ENCODE measurements at places on chromosomes 3 and 15. TPM values are rescaled to one million over a fixed set of nuclear protein-coding genes. Genes with fewer than 3 reads are reported as not detected.

DNA sequence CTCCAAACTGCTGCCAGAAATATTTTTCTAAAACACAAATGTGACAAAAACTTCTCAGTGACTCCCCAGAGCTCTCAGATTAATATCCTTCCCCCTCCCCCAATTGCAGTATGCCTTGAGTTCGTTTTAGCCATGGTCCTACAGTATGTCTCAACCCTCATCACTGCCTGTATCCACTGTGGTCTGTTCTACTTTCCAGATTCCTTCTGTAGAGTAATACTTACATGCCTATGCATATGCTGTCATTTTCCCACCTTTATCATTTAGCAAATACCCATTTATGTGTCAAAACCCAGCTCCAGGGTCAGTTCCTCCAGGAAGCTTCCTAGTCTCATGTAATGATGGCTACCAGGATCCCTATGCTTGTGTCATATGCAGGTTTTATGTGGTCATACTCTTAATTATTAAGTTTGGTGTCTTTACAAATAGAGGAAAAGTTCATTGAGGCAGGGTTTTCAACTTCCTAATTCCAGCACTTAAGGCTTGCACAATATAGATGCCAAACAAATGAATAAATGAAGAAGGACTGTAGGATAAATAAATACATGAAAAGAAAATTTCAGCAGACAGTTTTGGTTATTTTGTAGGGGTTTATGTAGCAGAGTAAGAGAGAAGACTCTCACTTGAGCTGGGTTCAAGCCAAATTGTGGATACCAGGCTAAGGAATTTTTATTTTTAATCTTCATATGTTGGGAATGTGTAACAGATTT lies 170.8 kb downstream of the ALCAM start:
- H3K36me3 ChIP-seq = no peaks in the 10 kb centered on the region
- H3K4me3 ChIP-seq = no peak overlapping the region
- H3K27me3 ChIP-seq = no peaks in the 10 kb centered on the region

- H3K27me3 ChIP-seq = no peaks in the 10 kb centered on the region
- peaks cover 13% of the 10 kb centered on the region for H3K36me3 ChIP-seq
- DNase-seq = no peak
- no peaks in the 10 kb centered on the region for H3K4me1 ChIP-seq
- no peak overlapping the region for H3K4me3 ChIP-seq
These were observed 370.3 kb upstream of the TPM1 start for GRCh38 chr15:62672268-62672667.

- H3K27ac ChIP-seq = no peak overlapping the region
- no peaks in the 10 kb centered on the region for H3K36me3 ChIP-seq
- H3K27me3 ChIP-seq = no peaks in the 10 kb centered on the region
- DNase-seq = peak; percentile 36
These were observed 54.5 kb upstream of the GOLGA6B start for GRCh38 chr15:72599855-72600464.

- H3K4me3 ChIP-seq = no peak overlapping the region
- H3K27me3 ChIP-seq = no peaks in the 10 kb centered on the region
These were observed 185.7 kb upstream of the TBL1XR1 start for GRCh38 chr3:177382944-177383343.

DNA sequence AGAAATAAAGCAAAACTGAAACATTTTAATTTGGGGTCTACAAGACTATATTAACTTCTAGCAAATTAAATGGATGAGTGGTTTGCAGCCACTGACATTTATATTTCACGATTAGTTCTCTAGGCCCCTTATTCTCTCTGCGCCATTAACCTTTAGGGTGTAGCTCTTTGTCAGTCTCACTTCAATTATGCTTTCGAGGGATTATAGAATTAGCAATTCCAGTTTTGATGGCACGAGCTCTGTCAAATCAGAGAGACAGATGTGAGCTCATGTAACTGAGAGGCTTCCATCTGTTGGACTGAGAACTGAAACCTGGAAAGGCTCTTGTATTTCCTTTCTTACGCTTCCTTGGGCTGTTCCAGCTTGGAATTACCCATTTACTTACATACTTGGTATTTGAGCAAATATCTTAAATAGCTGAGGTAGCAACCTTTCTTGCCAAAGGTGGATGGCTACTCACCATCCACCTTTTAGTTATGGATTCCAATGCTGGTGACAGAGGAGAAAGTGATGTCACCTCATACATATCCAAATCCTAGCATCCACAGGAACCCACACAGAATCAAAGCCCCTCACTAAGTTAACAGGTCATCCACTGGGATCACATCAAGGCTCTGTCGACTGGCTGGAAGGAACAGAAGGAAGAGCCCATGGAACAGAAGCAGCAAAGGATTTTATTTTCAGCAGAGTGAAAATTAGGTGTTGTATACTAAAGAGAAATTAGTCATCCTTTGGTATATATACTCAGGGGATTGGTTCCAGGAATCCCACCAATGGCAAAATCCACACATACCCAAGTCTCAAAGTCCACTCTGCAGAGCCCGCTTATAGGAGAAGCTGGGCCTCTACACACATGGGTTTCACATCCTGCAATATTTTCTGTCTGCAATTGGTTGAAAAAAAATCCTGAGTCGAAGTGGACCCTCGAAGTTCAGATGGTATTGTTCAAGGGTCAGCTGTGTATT lies 20.8 kb downstream of the VGLL4 start:
- DNase-seq = no peak
- H3K27me3 ChIP-seq = no peaks in the 10 kb centered on the region
- H3K36me3 ChIP-seq = peaks cover 4% of the 10 kb centered on the region
- peaks cover 17% of the 10 kb centered on the region for H3K4me1 ChIP-seq
- H3K4me3 ChIP-seq = no peak overlapping the region

DNA sequence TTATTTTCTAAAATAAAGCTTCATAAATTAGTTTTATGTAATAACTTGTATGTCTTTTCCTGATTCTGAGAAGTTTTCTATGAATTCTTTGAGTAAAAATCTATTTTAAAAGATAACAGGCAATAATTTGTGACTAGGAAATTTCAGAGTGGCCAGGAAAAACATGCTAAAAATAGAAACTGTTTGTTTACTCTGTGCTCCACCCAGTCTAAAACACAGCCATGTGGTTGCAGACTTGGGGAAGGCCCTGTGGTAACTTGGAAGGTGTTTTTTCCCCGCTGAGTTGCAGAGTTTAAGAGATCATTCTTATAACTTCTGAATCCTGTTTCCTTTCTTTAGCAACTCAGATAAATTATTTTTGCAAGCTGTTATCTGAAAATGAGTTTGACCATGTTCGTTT lies 21.9 kb downstream of the PLCL2 start:
- H3K4me1 ChIP-seq = no peaks in the 10 kb centered on the region
- H3K27ac ChIP-seq = no peak overlapping the region
- no peaks in the 10 kb centered on the region for H3K27me3 ChIP-seq

DNA sequence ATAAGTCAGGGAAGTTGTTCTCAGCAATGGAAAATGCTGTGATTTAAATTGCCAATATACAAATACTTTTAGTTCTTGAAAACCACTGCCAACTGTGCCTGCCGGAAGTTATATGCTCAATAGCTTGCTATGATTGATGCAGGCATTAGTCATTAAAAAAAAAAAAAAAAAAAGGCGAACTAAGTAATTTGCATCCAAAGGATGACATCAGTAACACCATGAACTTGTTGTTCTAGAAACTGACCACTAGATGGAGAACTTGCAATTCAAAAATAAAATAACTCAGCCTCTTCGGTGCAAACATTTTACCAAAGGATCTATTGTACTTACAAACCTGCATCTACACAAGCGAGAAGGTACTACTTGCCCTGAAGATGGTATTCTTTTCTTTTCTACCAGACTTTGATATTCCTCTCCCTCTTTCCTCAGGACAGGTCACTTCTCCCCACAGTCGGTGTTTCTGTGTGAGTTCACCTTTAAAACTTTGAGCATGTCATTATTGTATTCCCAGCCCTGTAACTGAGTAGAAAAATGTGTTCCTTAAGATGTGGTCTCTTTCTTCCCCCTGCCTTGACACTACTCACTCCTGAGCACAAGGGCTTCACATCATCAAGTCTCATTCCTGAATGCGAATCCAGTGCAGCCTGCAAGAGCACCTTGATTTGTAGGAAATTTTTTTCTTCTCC lies 115.0 kb upstream of the VEPH1 start:
- H3K27ac ChIP-seq = no peak overlapping the region
- peak; percentile 83 for DNase-seq
- H3K27me3 ChIP-seq = no peaks in the 10 kb centered on the region
- no peaks in the 10 kb centered on the region for H3K4me1 ChIP-seq
- H3K36me3 ChIP-seq = no peaks in the 10 kb centered on the region

DNA sequence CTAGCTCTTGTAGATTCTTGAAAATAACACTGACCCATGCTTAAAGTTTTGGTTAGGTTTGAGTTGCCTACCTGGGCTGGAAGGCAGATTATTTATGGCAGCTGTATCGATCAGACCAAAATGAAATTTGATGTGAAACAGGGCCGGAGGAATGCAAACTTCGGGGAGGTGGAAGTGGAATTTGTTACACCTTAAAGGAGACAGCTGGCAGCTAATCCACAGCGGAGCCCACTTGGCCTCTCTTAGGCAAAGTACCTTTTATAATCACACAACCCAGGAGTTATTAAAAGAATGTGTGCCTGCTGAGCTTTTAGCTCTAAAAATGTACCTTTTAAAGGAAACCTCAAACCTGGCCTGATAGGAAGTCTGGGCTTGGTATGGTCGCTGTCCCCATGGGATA lies 250.9 kb upstream of the TPM1 start:
- H3K36me3 ChIP-seq = peaks cover 15% of the 10 kb centered on the region
- no peak overlapping the region for H3K4me3 ChIP-seq
- H3K4me1 ChIP-seq = peaks cover 43% of the 10 kb centered on the region
- no peaks in the 10 kb centered on the region for H3K27me3 ChIP-seq
- no peak for DNase-seq
- no peak overlapping the region for H3K27ac ChIP-seq

- no peak overlapping the region for H3K4me3 ChIP-seq
- DNase-seq = no peak
- no peak overlapping the region for H3K27ac ChIP-seq
- peaks cover 23% of the 10 kb centered on the region for H3K36me3 ChIP-seq
These were observed 84.3 kb downstream of the TTBK2 start for GRCh38 chr15:42836251-42836650.

DNA sequence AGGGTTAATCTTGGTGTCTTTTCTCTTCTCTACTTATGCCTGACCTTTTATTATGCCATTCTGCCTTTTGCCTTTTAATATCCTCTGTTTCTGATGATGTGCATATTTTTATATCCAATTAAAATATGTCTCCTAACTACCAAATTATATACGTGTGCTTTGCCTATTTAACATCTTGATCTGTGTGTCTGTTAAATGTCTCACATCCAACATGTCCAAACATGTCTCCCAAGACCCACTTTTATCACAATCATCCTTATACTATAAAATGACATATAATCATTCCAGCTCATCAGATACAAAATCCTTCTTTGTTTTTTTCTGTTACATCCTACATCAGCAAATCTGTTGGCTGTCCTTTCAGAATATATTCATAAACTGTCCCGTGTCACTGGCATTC lies 539.5 kb downstream of the ZPLD1 start:
- H3K27ac ChIP-seq = no peak overlapping the region
- no peak overlapping the region for H3K4me3 ChIP-seq
- no peak for DNase-seq

DNA sequence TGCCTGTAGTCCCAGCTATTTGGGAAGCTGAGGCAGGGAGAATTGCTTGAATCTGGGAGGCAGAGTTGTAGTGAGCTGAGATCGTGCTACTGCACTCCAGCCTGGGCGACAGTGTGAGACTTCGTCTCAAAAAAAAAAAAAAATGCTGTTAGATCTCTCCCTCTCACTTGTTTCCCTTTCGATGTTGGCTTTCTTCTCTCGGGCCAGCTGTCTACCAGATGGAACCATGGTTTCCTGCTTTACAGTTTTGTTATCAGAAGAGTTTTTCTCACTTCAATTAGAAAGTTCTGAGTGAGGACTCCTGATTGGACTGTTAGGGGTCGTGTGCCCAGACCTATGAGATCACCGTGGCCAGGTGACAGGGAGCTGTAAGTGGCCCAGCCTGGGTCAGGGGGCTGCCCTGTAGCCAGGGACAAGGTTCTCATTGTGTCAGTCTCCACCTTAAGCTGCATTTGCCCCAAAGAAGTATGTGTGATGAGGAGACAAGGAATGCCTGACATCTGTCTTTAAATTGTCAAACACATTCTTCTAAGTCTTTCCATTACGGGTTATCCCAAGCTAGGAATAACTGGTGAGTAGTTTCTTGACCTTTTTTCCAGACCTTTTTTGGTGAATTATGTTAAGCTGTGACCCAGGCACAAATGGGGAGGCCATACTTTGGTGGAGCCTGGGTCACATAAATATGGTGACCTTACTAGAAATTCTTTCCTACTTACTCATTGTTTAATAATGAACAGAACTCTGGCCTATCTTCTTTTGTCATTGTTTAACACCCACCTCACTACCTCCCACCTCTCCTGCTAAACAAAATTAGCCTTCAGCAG lies 25.2 kb downstream of the SNAPC5 start:
- H3K4me3 ChIP-seq = no peak overlapping the region
- no peaks in the 10 kb centered on the region for H3K27me3 ChIP-seq
- peaks cover 2% of the 10 kb centered on the region for H3K4me1 ChIP-seq
- DNase-seq = no peak
- H3K27ac ChIP-seq = peak overlapping the region; percentile 67
- no peaks in the 10 kb centered on the region for H3K36me3 ChIP-seq

- H3K36me3 ChIP-seq = no peaks in the 10 kb centered on the region
- no peaks in the 10 kb centered on the region for H3K4me1 ChIP-seq
- H3K4me3 ChIP-seq = no peak overlapping the region
These were observed 193.6 kb downstream of the UBE2E2 start for GRCh38 chr3:23396746-23397145.

- H3K27me3 ChIP-seq = no peaks in the 10 kb centered on the region
- DNase-seq = peak; percentile 79
- H3K27ac ChIP-seq = peak overlapping the region; percentile 19
- peaks cover 3% of the 10 kb centered on the region for H3K36me3 ChIP-seq
- H3K4me3 ChIP-seq = no peak overlapping the region
- H3K4me1 ChIP-seq = peaks cover 19% of the 10 kb centered on the region
These were observed 54.6 kb upstream of the MYZAP start for GRCh38 chr15:57537072-57537471.

- no peak overlapping the region for H3K4me3 ChIP-seq
- DNase-seq = no peak
- H3K27me3 ChIP-seq = no peaks in the 10 kb centered on the region
- no peak overlapping the region for H3K27ac ChIP-seq
- no peaks in the 10 kb centered on the region for H3K36me3 ChIP-seq
- H3K4me1 ChIP-seq = no peaks in the 10 kb centered on the region
These were observed 1126.7 kb downstream of the TUSC7 start for GRCh38 chr3:117836296-117836695.

GRCh38 chr15:68584756-68585573 lies 6.2 kb downstream of the CORO2B start:
- no peaks in the 10 kb centered on the region for H3K27me3 ChIP-seq
- H3K4me3 ChIP-seq = no peak overlapping the region
- peaks cover 71% of the 10 kb centered on the region for H3K4me1 ChIP-seq
- H3K36me3 ChIP-seq = no peaks in the 10 kb centered on the region
- no peak for DNase-seq

GRCh38 chr3:113274425-113275257 lies 63.3 kb downstream of the BOC start:
- H3K4me3 ChIP-seq = no peak overlapping the region
- peaks cover 55% of the 10 kb centered on the region for H3K4me1 ChIP-seq
- peak overlapping the region; percentile 88 for H3K27ac ChIP-seq
- H3K36me3 ChIP-seq = peaks cover 62% of the 10 kb centered on the region

- H3K36me3 ChIP-seq = no peaks in the 10 kb centered on the region
- no peaks in the 10 kb centered on the region for H3K4me1 ChIP-seq
- no peak overlapping the region for H3K4me3 ChIP-seq
- no peak overlapping the region for H3K27ac ChIP-seq
- no peaks in the 10 kb centered on the region for H3K27me3 ChIP-seq
These were observed 379.4 kb downstream of the DIPK2A start for GRCh38 chr3:144351011-144351410.

ARGFX gene
- total RNA-seq = not detected

IL20RB gene
- 0.83 TPM for total RNA-seq

PXYLP1 gene
- total RNA-seq = 48.6 TPM

WDR93 gene
- 3.9 TPM for total RNA-seq

ACOX2 gene
- total RNA-seq = 11.1 TPM

UBXN7 gene
- total RNA-seq = 25.0 TPM

GUCA1C gene
- 0.20 TPM for total RNA-seq

CSPG5 gene
- 78.2 TPM for total RNA-seq

Measured in spinal cord (tissue), 10 donors.